Aorta (tissue), 5 donors: ENCODE measurements at places on chromosomes 2 and 18.

DNA sequence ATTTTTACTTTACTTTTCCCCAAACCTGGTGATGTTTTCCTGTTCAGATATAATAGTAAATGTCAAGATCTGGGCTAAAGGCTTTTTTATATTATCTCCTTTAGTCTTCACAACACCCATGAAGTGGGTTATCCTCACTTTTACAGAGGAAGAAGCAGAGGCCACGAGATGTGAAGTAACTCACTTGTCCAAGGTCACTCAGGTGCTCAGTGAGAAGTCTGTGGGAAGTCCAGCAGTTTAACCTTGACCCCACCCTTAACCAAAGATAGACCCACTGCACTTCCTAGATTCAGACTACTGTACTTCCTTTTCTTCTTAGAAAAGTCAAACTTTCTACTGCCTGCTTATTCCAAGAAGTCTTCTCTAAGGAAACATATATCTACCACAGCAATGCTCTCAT, 56.3 kb upstream of the STAT1 start:
- no peak for DNase-seq

GRCh38 chr2:125095826-125096225, 1070.7 kb downstream of the CNTNAP5 start:
- DNase-seq = no peak

DNA sequence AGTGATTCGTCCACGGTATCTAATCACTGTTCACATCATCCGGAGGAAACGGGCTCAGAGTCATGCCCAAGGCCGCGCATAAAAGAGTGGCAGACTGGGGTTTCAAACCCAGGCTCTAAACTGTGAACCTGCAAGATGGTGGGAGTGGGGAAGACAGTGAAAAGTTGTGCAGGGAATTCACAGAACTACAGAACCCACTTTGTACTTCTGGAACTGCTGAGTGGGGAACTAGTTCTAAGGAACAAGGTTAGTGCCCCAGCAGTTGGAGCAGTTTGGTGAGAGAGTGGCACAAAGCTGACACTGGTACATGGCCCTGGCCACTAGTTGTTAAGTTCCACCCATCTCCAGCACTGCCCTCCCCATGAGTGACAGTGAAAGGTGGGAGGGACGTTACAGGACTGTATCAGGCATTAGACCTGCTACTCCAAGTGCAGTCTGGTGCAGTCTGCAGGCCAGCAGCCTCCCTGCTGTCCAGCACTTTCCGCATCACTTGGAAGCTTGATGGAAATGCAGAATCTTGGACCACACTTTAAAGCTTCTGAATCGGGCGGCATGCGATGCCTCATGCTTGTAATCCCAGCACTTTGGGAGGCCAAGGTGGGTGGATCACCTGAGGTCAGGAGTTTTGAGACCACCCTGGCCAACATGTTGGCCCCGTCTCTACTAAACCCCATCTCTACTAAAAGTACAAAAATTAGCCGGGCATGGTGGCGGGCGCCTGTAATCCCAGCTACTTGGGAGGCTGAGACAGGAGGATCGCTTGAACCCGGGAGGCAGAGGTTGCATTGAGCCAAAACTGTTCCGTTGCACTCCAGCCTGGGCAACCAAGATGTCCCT, 47.3 kb downstream of the C2orf42 start:
- DNase-seq = no peak

GRCh38 chr18:71079606-71080005, 790.8 kb downstream of the SOCS6 start:
- DNase-seq = no peak

GRCh38 chr18:5584746-5585417, 41.1 kb upstream of the EPB41L3 start:
- DNase-seq = no peak

DNA sequence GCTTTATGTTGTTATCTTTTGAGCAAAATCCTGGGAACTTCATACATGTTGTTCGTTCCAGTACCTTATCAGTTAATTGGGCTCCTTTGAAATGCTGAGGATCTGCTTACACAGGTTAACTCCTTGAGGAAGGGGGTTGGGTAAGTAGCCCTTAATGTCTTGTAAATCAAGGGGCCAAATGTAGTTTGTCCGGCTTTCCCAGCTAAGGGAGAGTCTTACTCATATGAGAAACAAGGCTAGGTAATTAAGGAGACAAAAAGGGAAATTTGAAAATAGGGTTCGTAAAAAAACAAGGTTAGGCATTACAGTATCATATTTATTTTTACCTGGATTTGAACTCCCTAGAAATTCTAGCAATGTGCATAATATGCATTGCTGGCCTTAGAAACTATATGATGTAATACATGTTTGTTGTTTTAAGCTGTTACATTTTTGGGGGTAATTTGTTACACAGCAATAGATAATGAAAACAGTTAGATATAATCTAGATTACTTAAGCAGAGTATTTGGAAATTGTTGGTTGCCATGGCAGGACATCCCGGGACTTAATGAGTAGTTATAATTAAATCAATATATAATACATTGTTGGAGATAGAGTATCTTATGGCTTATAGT, 30.9 kb upstream of the RNF149 start:
- no peak for DNase-seq
